ENCODE measurements at places on chromosomes 2 and 18.
A peak's percentile ranks its signal among the peaks of the same experiment; 100 is the strongest.

DNA sequence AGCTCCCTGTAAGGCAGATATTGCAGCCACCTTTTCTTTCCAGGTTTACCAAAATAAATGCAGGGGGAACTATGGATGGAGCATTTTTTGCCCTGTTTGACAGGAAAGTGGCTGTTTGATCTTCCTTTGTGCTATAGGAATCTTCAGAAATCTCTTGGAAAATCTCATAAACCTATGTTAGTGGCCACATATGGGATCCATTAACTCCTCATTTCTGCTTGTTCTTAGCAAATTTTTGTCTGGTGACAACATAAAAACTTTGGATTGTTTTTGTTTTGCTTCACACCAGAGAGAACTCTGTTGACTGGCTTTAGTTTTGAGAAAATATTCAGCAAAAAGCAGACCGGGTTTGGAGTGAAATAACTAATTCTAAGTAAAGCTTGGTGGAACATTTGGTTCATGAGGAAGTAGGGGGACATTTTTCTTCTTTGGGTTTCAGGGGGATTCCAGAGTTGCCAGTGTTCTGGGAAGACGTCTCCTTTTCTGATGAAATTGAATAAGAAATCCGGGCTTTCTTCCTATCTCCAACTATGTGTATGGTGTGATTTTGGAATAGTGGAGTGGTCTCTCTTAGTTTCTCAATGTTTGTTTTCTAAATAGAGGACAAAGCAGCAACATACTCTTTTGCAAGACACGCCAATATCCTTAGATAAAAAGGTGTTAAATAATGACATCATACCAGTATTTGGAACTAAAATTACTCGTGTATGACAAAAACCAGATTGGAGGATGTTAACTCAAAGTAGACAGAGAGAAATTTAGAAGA, 174.4 kb downstream of the ICOS start:
- no peak for DNase-seq

DNA sequence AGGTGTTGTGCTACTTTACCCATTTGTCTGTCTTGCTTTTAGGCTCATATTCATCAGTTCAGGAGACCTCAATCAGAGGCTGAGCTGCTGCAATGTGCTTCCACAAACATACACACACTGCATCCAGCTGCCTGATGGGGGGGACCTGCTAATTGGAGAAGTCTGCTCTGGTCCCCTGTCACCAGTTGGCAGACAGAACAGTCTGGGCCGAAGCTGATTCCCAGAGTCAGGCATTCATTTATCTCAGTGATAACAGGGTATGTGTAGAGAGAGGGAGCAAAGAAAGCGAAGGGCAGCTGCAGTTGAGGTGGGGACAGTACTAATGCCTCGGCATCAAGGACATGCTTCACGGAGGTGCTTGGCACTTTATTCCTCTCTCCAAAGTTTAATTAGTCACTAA, 584.3 kb upstream of the PIK3C3 start:
- no peak for DNase-seq

DNA sequence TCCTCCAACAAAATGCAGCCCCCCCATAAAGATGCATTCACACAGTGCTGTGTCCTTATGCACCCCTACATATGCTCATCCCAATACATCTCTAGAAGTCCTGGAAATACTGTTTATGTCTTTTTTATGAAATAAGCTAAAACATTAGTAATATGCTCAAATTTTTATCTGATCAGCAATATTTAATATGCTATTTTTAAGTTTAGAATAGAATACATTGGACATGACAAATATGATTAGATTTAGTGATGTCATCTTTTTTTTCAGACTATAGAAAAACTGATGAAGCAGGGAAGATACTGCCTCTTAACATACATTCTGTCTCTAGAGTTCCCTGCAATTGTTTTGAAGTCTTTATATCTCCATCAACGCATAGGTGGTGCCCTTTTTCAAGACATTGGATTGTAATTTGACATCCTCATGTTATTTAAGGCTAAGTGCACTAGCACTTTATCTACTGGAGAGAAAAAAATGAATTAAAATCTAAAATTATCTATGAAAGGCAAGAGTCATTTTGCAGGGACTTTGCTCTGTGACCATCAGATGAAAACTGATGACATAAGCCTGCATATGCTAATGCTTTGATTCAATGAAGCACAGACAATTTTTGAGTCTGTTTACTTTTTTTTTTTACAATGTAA, 395.3 kb downstream of the LPIN1 start:
- no peak for DNase-seq

GRCh38 chr2:20198001-20198400, 26.9 kb downstream of the SDC1 start:
- DNase-seq, result no peak

GRCh38 chr2:241877989-241878970, 8.8 kb downstream of the RTP5 start:
- DNase-seq, result peak; percentile 60

GRCh38 chr2:157790780-157791179, 85.3 kb downstream of the ACVR1 start:
- no peak for DNase-seq

Data from activated CD4-positive, alpha-beta T cell treated with anti-CD3 and anti-CD28 coated beads for 1 hour (primary cell).